ENCODE measurements at places on chromosomes 2 and 18.

DNA sequence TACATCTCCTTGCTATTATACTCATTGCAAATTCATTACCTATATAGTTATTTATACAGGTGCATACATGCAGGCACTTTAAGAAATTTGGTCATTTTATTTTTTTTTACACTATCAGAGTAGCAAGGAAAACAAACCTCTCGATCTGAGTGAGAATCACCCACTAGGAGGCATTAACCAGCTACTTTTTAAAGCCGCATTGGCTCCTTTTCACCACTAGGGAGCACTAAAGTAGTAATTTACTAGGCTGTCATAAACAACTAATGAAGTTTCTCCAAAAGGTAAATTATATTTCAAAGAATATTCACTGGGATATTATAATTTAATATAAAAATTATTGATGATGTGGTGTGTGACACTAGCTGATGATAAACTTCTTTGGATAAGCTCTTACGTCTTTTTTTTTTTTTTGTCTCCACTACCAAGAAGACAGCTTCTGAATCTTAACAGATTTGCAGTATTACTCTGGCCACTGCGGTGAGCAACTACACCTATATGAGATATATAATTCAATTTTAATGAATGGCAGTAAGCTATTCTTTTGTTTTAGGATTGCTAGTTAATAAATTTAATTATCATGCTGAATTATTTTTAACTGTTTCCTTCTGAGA lies 101.9 kb downstream of the NOL4 start:
- peak; percentile 45 for DNase-seq

GRCh38 chr2:233387667-233388528 lies 33.6 kb downstream of the DGKD start:
- DNase-seq: peak; percentile 88

DNA sequence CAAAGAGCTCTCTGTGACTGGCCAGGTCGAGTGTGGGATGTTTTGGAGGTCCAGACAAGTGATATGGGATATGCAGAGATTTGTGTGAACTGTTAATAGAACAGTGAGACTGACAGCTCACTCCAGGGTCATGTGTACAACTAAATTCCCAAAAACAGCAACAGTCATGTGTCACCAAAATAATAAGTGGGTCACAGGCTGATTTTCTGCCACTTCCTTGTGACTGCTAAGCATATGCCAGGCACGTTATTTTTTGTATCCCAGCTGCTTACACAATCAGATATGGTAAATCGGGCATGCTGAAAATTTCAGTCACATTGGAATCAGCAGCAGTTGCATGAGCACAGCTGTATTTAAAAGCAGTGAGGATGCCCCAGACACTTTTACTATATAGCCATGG lies 198.7 kb downstream of the PTGR3 start:
- no peak for DNase-seq

- DNase-seq: no peak
Measured at GRCh38 chr2:48914477-48915089, 159.1 kb upstream of the LHCGR start.

DNA sequence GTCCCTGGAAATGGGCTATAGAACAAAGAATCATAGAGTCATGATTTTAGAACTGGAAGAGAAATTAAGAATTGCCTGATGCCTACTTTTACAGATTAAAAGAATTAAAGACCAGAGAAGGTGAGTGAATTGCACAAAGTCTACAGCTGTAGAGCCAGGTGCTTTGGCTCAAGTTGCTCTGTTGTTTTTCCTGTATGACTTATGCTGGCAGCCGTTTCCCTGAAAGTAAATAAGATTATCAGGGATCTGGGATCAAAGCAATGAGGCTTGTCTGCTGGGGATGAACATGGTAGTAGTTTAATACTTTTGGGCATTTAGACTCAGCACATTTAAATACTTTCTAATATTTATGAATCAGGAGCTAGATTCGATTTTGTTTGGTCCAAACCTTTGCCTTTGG lies 166.9 kb downstream of the PRPF40A start:
- no peak for DNase-seq

GRCh38 chr2:241855888-241856422 lies 2.7 kb downstream of the PDCD1 start:
- DNase-seq: no peak

- no peak for DNase-seq
Measured at GRCh38 chr18:65439188-65439587, 311.6 kb upstream of the CDH7 start.

DNA sequence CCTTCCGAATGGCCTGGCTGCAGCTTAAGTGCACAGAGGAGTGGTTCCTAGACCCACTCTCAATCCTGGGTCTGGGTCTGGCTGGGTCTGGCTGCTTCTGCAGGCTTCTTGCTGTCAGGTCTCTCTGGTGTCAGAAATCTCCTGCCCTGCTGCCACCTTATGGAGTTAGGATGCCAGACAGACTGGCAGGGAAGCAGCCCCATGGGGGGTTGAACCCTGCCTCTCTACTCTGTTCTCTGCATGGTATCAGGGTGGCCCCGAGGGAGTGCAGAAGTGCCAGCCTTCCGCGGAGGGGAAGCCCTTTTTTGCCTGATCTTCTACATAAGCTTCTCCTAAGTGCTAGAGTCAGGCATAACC lies 89.4 kb downstream of the ZCCHC2 start:
- DNase-seq: no peak

DNA sequence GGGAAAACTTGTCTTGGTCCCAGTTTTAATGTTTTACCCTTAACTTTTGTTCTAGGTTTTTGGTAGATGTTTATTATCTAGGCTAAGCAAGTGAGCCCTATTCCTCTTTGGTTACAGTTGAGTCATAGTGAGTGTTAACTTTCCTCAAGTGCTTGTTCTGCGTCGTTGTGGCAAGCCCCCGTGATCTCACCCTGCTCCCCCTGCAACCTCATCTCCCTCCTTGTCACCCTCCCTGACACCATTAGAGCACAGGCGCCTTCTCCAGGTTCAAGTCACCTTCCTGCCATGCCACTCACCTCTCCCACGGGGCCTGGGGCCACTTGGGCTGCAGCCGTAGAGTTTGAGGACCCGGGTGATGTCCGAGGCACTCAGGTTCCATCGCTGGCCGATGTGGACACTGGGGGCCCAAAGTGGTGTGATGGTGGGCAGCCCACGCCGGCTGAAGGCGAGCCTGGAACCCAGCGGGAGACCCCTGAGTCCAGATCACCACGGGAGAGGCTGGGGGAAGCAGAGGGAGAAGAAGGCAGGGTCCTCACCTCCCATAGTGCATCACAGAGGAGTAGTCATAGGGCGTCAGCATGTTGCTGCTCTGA lies 8.7 kb downstream of the ASTL start:
- no peak for DNase-seq

DNA sequence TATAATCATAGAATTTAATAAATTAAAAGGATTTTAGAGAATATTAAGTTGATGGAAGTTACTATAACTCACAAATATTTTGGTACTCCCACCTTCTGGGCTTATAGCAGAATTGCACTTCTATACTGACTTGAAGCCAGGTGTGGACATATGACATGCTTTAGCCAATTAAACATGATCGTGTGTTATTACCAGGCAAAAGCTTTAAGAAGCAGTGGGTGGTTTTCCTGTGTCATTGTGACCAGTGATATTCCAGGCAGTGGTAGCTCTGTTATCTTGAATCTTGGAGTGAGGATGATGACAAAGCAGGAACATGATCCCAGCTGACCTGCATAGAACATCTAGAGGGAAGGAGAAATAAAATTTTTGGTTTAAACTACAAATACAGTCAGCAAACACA lies 370.9 kb upstream of the ZEB2 start:
- peak; percentile 69 for DNase-seq

- DNase-seq: no peak
Measured at GRCh38 chr2:209696836-209697711, 74.6 kb upstream of the UNC80 start.

GRCh38 chr2:197079414-197079813 lies 152.9 kb upstream of the PGAP1 start:
- DNase-seq: no peak

DNA sequence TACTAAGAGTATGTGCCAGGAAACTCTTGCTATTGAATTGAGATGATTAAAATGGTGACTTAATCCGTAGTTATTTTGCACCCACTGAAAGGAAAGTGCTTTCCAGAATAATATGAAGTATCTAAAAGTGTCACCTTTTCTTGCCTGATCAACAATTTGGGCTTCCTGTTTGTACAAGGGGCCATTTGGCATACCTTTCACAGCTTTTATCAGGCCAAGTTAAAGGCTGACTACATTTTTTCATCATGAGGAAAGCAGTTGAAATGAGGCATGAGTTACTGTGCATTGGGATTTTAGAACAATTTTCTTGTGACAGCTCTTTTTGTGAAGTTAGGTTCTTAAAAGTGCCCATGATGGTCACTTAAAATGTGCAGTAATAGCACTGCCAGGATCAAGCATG lies 11.2 kb downstream of the TSN start:
- no peak for DNase-seq

DNA sequence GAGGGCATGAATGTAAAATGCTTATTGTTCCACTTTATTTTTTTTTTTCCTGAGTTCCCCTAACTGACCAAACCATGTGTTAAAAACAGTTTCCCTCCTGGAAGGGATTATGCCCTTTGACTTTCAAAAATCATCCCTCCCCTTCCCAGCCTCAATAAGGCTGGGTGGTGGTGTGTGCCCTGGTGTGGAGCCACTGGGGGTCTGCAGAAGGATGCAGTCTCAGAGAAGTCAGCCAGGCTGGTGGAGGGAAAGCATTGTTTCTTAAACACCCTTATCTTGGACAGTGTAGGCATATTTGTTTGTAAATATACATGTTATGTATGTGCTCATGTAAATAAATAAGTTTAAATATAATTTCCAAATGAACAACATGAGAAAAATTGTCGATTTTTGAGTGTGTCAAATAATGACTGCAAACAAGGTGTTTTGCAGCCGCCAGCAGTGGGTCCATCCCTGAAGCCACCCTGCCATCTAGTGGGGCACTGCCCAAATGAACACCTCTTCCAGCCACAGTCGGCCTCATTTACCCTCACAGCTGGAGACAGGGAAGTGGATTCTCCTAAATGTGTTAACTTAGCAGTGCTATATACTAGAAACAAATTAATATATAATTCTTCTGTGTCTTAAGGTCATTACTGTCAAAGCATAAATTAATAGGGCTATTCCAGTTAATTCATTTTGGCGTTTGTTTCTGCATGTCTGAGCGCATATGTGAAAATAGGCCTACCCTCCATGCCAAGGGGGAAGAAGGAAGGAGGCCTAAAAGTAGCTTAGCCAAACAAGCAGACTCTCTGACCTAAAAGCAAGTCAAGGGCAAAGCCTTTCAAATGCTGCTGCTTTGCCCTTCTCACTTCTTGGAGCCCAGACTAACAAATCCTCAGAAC lies 209.6 kb upstream of the PIK3C3 start:
- DNase-seq: peak; percentile 22

GRCh38 chr2:240437551-240437860 lies 2.0 kb downstream of the GPC1 start:
- no peak for DNase-seq

- DNase-seq: no peak
Measured at GRCh38 chr18:47985866-47986265, 55.4 kb upstream of the SMAD2 start.

GRCh38 chr2:236036045-236036444 lies 132.1 kb downstream of the GBX2 start:
- no peak for DNase-seq

DNA sequence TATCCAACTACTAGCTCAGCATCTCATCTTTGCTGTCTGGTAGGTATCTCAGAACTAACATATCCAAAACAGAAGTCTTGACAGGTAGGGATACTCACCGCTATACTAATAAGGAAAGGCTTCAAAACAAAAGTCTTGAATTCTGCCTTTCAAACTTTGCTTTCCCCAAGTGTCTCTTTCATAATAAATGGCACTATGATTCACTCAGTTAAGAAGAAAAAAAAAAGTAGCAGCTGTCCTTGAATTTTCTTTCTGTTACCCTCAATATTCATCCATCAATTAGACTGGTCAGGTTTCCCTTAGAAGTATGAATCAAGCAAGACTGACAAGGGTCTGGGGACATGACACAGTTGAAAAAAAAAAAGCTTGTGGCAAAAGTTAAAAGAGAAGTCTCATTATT lies 175.1 kb downstream of the GULP1 start:
- no peak for DNase-seq

GRCh38 chr2:10326707-10327594 lies 24.2 kb downstream of the HPCAL1 start:
- no peak for DNase-seq

DNA sequence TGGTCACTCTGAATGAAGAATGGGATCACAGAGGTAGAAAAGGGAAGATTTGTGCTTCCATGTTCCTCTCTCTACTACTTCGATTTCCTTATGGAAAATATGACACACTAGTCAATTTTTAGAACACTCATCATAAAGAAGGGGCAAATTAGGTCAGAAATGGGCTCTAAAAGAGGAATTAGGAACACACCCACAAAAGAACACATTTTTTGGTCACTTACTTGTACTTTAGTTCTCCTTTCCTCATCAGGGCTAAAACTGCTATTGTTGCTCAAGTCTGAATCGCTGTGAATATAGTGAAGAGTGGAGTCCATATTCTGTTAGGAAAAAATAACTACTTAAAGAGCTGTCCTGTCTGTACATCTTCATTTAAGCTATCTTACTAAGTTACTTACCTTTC lies 52.6 kb downstream of the PPP4R1 start:
- no peak for DNase-seq

GRCh38 chr2:109376796-109377495 lies 236.8 kb downstream of the SEPTIN10 start:
- no peak for DNase-seq

GRCh38 chr18:45008694-45009413 lies 328.2 kb downstream of the SETBP1 start:
- no peak for DNase-seq

GRCh38 chr2:144508172-144508851 lies 11.6 kb downstream of the ZEB2 start:
- no peak for DNase-seq

DNA sequence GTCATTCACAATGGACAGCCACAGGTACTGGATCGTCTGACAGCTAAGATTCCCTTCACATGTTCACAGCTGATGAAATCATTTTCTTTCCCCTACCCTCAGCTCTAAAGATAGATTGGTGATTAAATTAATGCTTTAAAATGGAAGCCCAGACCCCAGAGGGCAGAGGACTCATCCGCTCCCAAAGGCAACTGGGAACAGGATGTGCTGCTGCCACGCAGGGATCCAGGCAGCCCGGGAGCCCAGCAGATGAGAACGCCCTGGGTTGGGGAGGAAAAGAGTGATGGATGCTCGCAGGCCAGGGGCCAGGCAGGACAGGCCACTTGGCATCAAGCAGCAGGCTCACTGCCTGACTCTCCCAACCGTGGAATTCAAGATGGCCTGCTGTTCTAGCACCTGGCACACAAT lies 41.3 kb downstream of the HDHD2 start:
- no peak for DNase-seq

- no peak for DNase-seq
Measured at GRCh38 chr2:25215232-25215631, 46.9 kb upstream of the POMC start.

- DNase-seq: no peak
Measured at GRCh38 chr2:144437636-144438035, 82.3 kb downstream of the ZEB2 start.

DNA sequence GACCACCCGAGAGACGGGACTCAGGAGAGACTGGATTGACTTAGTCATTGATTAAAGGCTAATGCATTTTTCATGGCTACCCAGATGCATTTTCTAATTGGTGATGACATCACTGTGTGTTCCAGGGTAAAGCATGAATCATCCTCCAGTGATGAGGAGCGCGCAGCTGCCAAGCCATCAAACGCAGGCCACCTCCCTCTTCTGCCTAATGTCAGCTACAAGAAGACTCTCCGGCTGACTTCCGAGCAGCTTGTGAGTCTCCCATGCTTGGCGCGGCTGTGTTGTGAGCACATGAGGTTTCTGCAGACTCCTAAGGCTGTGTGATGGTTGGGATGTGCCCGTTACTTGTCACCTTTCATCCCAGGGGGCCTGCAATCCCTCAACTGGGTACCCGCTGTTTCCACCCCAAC lies 56.4 kb downstream of the LPIN1 start:
- no peak for DNase-seq

- no peak for DNase-seq
Measured at GRCh38 chr2:219739866-219740440, 112.5 kb downstream of the SLC4A3 start.

Data from A549 (cell line).